ENCODE measurements at places on chromosomes 2 and 18.
A peak's percentile ranks its signal among the peaks of the same experiment; 100 is the strongest.

- no peak for ATAC-seq
These were observed 1432.6 kb upstream of the TMEFF2 start for GRCh38 chr2:193627187-193627926.

- peak; percentile 63 for ATAC-seq
These were observed 38.3 kb downstream of the GCG start for GRCh38 chr2:162113776-162114168.

- ATAC-seq: no peak
These were observed 12.4 kb upstream of the IL1R1 start for GRCh38 chr2:102129951-102130646.

DNA sequence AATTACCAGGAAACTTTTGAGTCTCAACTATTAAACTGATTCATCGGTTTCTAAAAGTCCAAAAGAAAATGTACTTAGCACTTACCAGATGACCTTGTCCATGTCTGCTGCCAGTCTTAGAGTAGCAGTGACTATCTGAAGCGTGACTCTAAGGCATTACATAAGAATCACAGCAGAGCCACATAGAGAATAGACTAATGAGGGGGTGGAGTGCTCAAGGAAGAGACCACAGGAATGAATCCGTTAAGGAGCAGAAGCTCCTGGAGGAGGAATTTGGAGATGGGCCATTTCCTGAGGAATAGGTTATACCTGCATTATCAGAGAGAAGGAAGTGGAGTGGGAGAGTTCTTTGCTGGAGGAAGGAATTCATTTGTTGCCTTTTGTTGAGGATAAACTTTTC lies 116.0 kb downstream of the MAP3K20 start:
- no peak for ATAC-seq

- ATAC-seq: no peak
These were observed 136.7 kb downstream of the TMEM247 start for GRCh38 chr2:46615986-46616485.

- ATAC-seq: no peak
These were observed 155.4 kb upstream of the VRK2 start for GRCh38 chr2:57891086-57891712.

DNA sequence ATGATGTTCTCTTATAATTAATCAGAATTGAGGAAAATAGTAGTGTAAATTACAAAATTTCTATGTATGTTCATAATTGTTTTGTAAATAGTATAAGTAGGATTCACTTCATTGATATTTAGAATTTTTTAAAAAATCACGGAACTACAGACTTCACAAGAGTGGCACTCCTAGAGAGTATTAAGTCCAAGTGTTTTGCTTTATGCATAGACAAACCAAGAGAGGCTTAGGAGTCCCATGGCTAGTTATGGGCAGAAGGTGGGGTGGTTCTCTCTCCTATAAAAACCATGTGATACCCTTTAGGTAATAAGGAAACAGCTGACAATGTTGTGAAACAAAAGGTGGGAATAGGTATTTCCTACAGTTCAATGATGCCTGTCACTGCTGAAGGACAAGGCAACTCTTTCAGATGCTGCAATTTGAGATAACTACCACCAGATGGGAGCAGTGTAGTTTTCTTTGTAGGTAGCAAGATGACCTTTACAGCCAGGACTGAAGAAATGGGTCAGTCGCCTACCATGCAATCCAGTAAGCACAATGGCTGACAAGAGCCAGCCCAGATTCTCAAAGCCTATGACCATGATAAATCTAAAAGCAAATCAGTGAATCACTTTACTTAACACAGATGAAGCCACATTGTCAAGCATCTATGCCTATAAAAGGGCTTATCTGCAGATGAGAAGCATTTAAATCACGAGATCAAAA lies 83.9 kb downstream of the AAK1 start:
- peak; percentile 71 for ATAC-seq

- no peak for ATAC-seq
These were observed 91.3 kb upstream of the TNP1 start for GRCh38 chr2:216951171-216951570.

DNA sequence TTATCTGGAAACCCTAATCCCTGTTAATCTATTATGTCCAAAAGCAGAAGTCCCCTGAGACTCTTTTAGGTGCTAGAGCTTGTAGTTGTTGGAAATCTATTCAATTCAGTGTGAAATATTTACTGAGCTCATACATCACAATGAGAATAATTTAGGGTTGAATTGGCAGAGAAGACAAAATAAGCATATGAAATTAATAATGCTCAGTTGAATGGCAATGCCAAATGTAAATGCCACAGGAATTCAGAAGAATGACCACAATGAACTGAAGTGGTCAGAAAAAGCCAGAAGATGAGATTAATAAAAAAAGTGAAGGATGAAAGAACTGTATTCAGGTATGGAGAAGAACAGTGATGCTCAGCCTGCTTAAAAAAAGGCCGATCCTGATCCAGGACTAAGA lies 8.0 kb upstream of the STAT4 start:
- no peak for ATAC-seq

DNA sequence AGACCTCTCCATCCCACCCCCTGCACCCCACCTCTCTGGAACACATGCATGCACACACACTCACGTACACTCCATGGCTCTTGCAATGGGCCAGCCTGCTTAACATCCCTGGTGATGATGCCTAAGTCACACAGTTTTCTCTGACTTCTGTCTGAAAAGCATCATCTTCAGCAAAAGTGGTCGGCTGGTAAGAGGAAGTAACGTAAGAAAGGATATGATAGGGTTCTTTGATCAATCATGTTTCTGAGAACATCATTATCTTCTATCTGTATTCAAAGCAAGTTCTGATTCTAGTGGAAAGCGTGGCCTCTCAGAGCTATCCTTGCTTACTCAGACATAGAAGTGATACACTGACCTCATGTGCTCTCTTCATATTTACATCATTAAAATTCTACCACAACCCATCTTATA lies 11.4 kb upstream of the NDUFV2 start:
- peak; percentile 20 for ATAC-seq

- no peak for ATAC-seq
These were observed 217.2 kb downstream of the GALR1 start for GRCh38 chr18:77466890-77467289.

GRCh38 chr2:27498975-27499374 lies 2.3 kb downstream of the GCKR start:
- ATAC-seq: no peak

DNA sequence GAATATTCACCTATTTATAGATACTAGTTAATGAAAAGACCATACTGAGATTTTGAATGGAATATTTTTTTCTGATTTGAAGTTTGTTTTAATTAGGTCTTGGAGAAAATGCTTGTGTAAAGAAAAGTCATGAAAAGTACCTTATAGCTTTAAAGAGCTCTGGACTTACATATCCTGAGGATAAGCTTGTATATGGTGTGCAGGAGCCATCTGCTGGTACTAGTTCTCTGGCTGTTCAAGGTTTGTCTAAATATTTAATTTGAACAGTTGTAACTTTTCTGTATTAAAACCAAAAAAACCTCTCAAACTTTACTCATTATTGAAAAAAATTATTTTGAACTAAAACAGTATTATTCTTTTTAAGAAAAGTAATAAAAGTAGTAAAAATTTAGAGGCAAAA lies 50.1 kb downstream of the UBR3 start:
- ATAC-seq: no peak

GRCh38 chr2:33620-34019 lies 12.7 kb downstream of the FAM110C start:
- ATAC-seq: peak; percentile 83

DNA sequence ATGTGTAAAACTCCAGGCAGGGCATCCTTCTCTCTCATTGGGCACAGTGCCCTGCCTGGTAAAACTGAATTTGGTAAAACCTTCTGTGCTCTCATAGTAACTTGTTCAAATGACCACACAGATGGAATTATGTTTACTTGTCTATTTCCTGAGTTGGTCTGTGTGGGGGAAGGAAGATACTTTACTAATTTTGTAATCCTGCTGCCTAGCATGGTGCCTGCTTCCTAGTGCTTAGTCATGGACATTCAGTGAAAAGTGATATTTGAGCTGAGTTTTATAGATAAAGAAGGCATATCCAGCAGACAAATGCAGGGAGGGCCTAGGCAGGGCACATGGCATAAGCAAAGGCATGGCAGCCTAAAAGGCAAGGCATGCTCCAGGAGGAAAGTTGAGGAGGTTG lies 199.4 kb downstream of the FSHR start:
- no peak for ATAC-seq

GRCh38 chr2:119233326-119234020 lies 9.8 kb downstream of the STEAP3 start:
- no peak for ATAC-seq

GRCh38 chr2:35035883-35036282 lies 1319.7 kb upstream of the CRIM1 start:
- peak; percentile 85 for ATAC-seq

- ATAC-seq: no peak
These were observed 58.6 kb upstream of the ZFP36L2 start for GRCh38 chr2:43284967-43285366.

GRCh38 chr2:234025466-234025865 lies 25.0 kb upstream of the SPP2 start:
- no peak for ATAC-seq

GRCh38 chr2:109508556-109508955 lies 105.2 kb downstream of the SEPTIN10 start:
- ATAC-seq: no peak

DNA sequence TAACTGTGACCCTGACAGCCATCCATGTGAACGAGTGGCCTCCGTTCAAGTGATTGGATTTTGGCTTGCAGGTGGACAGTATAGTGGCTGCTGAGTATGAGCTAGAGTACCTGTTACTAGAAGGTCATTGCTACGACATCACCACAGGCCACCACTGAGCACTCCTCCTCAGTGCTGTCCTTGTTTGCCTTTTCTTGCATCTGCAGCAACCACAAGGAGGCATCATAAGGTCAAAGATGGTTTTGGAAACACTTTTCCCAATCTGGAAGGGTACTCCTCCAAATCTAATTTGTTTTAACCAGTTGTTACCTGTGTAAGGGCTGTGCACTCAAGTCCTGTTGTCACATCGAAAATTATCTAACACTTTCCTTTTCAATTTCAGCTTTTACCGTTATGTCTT lies 81.2 kb downstream of the UGGT1 start:
- ATAC-seq: peak; percentile 29

DNA sequence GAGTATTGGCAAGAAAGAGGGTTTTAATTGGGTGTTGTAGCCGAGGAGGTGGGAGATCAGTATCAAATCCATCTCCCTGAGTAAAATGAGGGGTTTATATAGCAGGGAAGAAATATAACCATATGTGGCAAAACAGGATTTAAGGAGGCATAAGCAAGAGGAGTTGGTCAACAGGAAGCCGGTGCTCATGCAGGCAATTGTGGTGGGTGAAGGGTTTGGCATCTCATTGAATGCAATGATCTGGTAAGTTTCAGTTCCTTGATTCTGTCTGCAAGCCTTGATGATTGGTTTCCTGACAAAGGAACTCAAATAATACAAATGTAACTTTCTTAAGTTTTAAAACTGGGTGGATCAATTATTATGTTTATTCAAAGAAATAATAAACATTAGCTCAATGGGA lies 564.4 kb upstream of the LINC00305 start:
- ATAC-seq: no peak

DNA sequence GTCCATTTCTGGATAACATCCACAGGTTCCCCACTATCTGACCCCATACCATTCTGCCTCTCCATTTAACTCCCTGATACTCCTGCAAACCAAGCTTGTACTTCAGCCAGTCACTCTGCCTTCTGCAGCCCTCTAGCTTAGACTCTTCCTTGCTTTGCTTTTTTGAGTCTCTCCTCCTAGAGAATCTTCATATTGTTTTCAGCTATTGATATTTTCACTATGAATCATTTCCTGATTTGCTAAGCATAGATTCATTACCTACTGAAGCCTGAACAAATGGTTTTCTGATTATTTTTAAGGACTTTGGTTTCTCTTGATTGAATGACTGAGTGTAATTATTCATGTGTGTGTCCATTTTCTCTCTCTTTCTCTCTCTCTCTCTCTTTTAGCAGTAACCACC lies 2102.3 kb upstream of the CELF4 start:
- no peak for ATAC-seq

DNA sequence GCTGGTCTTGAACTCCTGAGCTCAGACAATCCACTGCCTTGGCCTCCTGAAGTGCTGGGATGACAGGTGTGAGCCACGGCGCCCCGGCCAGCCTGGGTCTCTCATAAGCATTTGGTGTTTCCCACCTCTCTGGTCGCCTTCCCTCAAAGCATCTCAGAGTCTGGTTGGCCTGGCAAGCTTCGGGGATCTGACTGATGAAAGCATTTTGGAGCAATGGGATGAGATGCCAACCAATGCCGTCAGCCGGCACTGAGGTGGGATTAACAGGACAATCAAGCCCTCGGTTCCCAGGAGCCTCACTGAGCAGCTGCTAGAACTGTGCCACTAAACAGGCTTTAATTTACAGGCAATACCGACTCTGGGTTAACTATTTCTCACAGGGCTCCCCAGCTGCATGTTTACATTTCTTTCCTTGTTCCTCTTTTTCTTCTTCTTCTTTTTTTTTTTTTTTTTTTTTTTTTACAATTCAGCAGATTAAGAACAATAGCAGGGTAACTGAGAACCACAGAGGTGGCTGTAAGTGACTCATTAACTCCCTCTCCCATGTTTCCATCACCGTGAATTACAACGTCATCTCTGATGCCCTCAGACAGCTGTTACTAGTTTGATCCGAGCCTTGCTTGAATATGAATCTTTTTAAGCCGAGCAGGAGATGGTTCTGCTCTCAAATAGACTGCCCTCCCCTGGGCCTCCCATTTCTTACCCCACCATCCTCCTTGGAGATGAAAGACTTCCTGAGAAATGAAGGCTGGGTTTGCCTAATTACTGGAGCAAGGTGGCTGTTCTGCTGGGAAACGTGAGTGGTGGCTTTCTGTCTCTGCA lies 37.9 kb downstream of the ODC1 start:
- no peak for ATAC-seq

DNA sequence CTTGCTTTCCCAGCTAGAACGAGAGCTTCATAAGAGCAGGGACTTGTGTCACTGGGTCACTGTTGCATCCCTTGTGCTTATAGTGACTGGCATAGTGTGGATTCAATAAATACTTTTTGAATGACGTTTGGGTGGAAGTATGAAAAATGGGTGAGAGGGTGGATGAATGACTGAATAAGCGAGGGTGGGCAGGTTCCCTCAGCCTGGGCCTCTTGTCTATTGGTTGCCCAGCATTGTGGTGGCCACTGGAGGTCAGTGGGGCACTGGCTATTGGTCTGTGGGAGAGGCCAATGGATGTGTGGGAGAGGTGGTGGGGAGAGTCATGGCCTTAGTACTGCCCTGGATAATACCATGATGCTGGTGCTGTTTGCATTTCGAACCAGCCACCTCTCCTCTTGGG lies 93.8 kb upstream of the SKOR2 start:
- no peak for ATAC-seq

- ATAC-seq: no peak
These were observed 18.9 kb downstream of the ZRANB3 start for GRCh38 chr2:135512099-135512498.

DNA sequence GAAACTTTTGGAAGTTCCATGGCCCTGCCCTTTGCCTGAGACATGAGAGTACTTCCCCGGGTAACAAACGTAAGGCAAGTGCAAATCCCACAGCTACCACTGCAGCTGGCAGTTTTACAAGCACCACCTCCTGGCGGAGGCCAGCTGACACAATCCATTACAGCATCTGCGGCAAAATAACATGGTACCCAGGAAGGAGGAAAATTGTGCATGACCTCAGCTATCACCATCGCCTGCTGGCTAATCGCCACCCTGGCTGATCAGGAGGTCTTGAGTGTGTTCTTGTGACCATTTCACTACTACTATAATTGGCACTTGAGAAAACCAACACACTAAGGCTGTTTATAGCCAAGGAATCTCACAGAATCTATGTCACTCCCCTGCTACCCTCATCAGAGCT lies 71.7 kb upstream of the SERPINE2 start:
- no peak for ATAC-seq

GRCh38 chr2:206432193-206433082 lies 10.9 kb upstream of the ADAM23 start:
- ATAC-seq: no peak

GRCh38 chr2:75243219-75243618 lies 43.9 kb upstream of the TACR1 start:
- ATAC-seq: no peak
